ENCODE measurements at places on chromosomes 13 and 19.

DNA sequence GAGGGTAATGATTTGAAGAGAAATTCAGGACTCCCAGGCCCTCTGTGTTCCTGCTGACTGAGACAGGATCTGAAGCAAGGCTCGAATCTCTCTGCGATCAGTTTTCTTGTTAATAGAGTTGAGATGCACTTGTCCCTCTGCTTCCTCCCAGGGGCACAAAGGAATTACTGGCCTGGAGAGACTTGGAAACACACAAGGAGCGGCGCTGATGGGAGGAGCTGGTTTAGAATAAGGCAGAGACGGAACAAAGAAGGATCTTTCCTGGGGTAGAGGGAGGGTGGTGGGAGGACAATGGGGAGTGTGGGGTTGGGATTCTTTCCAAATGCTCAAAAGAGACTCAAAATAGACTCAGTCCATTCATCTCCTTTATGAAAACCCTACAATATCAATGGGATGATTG lies 719.1 kb downstream of the UQCRFS1 start:
- no peak for DNase-seq

DNA sequence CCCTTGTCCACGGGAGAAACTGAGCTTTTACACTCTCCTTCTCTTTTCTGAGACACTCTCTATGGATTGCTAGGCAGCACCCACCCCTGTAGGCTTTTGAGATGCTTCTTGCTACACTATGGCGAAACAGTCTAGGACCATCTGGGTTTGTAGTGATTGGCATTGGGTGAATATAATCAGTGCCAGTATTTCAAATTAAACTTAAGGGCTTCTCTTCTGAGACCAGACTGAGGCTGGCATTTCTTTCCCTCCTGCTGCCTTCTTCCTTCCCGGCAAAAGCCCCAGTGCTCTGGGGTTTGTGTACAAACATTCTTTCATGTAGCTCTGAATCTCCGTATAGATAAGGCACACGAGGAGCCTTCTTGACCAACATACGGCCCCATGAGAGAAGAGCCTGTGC lies 276.7 kb downstream of the SLC7A1 start:
- DNase-seq: no peak

DNA sequence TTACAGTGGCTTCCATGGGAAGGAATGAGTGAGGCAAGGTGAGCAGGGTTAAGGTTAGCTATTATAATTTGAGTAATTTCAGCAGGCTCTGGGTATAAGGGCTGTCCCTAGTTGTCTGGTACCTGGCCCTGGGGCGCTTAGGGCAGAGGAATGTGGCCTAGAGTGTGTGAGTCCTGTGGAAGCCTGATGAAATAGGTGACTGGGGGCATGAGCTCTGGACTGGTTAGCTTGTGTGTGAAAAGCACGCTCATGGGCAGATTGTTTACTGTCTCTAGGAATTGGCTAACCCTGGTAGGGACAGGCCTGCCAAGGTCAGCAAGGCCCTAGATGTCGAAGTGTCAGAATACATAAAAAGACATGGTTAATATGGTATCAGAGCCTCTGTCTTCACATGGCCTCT lies 42.5 kb downstream of the SPRYD7 start:
- no peak for DNase-seq

DNA sequence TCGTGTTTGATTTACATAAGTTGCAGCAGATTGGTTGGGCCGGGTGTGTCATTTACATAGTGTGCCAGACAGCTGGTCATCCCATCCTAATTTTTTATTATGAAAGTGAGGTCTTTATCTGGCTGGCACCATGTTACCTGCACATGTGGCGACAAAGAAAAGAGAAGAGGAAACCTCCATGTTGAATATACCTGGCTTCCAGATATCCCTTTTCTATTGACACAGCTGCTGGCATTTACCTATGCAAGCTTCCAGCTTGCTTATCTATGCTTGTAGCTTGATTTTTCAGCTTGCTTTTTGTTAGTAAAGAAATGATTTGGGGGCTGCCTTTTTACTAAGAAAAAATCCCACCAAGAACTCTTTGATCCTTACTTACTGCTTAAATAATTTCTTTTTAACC lies 681.3 kb upstream of the SLITRK1 start:
- no peak for DNase-seq

- DNase-seq: peak; percentile 94
Measured at GRCh38 chr19:6736169-6736916, 1.0 kb downstream of the GPR108 start.

GRCh38 chr13:113539822-113540221 lies 44.7 kb upstream of the TFDP1 start:
- DNase-seq: no peak

DNA sequence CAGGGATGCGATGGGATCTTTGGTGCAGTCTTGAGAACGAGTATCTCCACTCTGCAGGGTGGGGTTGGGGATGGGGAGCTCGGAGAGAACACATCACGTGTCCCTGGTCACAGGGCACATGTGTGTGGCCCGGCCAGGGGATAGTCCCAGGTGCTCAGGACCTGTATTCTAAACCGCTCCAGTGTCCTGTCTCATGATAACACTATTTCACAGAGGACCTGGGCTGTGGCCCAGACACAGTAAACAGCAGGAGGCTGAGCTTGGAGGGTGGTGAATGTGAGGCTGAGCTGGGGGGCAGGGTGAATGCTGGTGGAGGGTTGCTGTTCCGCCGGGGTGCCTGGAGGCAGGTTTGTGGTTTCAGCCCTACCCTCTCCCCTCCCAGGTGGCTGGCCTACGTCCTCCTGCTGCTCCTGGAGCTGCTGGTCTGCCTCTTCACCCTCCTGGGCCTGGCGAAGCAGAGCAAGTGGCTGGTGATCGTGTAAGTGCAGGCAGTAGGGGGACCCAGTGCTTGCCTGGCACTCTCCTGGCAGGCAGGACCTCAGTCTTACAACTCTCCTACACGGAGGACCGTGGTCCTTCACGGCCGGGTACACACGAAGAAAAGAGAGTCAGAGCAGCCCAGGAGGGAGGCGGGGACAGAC lies 11.1 kb downstream of the TTYH1 start:
- DNase-seq: no peak

DNA sequence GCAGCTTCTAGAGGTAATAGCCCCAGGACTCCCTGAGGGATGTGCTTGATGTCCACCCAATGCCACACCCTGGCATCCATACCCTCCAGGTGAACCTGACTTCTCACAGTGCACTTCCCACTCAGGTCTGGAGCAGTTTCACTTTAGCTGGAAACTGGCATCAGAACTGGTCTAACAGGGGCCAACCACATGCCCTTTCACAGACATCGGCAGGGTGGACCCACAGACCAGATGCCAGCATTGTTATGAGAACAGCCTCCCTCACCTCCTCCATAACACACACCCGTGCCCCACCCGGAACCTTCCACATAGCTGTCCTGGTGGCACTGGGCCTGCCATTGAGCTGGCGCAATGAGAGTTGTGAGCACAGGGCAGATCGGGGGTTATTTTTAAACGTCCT lies 77.4 kb upstream of the GPR12 start:
- DNase-seq: no peak

GRCh38 chr19:29871143-29871542 lies 59.4 kb downstream of the CCNE1 start:
- DNase-seq: no peak

- no peak for DNase-seq
Measured at GRCh38 chr13:107545946-107546502, 669.3 kb downstream of the LIG4 start.

GRCh38 chr19:13095934-13096927 lies 6.4 kb downstream of the LYL1 start:
- no peak for DNase-seq

DNA sequence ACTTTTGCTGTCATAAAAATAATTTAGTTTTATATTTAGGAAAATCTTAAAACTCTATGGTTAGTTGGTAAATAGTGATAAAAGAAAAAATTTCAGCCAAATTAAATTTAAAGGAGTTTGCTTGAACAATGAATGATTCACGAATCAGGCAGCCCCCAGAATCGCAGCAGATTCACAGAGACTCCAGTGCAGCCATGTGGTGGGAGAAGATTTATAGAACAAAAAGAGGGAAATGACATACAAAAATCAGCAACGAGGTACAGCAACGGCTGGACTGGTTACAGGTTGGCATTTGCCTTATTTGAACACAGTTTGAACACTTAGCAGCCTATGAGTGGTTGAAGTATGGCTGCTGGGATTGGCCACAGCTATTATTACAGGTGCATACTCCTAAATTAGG lies 96.4 kb upstream of the MYCBP2 start:
- DNase-seq: no peak

GRCh38 chr19:13979244-13979615 lies 26.9 kb downstream of the RFX1 start:
- DNase-seq: no peak

- DNase-seq: no peak
Measured at GRCh38 chr19:1073063-1073955, 6.3 kb downstream of the ARHGAP45 start.

DNA sequence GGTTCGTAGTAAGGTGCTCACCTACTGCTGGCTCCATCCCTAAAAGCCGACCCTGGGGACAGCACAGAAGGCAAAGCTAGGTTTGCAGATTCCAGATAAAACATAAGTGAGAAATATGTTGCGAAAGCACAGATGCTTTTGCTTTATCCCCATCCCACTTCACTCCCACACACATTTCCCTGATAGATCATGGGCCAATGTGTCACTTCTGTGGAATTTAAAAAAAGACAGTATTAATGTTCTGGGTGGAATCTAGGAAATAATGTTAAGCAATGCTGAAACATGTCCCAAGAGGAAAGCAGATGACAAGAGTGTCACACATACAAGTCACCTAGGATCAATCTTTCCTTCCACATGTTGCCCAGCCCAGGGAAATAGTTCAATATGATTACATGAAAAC lies 661.0 kb upstream of the MIR17HG start:
- peak; percentile 92 for DNase-seq

- no peak for DNase-seq
Measured at GRCh38 chr19:6873708-6874431, 13.5 kb upstream of the ADGRE1 start.

DNA sequence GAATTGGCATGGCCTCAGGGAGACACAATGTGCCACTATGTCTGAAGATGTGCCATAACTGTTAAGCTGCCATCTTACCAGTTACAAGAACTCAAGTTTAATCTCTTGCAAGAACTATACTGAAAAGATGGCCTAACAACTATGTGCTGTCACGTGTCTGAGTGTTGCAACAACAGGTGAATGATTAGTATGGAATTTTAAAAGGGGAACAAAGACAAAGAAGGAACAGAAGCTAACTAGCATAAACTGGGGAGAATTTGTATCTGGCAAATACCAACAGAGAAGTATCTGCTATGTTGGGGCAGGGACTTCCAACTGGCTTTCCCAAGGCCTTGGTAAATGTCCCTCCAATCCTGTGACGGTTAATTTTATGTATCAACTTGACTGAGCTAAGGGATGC lies 11.5 kb upstream of the ACOD1 start:
- DNase-seq: peak; percentile 35

GRCh38 chr19:6429419-6430221 lies 3.9 kb downstream of the SLC25A41 start:
- DNase-seq: no peak

GRCh38 chr13:85650613-85651012 lies 148.6 kb downstream of the SLITRK6 start:
- peak; percentile 2 for DNase-seq

- DNase-seq: peak; percentile 7
Measured at GRCh38 chr19:53432088-53432661, 391 bp downstream of the ZNF761 start.

- DNase-seq: no peak
Measured at GRCh38 chr13:106096661-106097092, 438.8 kb downstream of the EFNB2 start.

DNA sequence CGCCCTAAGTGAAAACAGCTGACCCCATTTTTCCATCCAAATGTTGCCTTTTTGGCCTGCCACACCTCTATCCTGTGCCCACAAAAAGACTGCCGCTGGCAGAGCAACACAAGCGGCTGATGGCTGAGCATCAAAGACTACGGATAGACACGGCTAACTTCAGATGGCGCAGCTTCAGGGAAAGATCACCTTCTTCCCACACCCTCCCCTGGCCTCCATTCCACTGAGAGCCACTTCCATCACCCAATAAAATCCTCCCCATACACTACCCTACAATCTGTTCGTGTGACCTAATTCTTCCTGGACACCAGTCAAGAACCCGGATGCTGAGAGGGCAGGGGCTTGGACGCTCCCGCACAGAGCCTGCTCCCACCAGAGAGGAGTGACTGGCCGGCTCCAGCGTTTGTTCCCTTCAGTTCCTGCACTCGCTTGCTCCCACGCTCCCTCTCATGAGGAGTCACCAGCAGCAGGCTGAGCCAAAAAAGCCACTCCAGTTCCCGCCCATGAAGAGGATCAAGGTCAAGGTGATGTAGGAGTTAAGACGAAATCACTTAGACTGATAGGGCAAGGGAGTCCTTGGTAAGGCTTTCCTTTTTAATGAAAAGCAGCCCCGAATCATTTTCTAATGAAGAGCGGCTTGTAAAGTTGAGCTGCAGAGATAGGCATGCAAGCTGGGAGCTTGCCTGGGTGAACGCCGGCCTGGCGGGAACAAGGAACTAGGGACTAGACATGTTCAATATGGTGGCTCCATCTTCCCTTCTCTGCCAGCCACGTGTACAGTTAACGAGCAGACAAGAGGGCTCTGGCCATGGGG lies 35.7 kb downstream of the TSKS start:
- peak; percentile 42 for DNase-seq

DNA sequence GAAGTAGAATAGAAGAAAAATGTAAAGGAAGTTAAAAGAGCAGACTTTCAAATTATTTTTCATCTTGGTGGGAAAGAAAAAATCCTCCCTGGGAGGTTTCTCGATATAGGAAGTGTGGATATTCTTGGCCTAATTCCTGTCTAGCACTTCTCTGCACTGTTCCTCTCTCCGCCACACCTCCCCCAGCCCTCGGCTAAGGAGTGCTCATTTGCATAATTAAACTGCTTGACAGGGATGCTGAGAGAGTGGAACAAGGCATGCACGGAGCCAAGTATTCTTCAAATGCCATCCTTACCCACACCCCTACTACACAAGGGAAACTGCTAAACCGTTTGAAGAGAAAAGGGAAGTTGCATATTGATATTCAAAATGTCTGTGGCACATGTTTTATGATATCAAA lies 511.0 kb upstream of the HTR2A start:
- DNase-seq: no peak

- DNase-seq: peak; percentile 62
Measured at GRCh38 chr13:49669735-49670309, 21.5 kb downstream of the EBPL start.

DNA sequence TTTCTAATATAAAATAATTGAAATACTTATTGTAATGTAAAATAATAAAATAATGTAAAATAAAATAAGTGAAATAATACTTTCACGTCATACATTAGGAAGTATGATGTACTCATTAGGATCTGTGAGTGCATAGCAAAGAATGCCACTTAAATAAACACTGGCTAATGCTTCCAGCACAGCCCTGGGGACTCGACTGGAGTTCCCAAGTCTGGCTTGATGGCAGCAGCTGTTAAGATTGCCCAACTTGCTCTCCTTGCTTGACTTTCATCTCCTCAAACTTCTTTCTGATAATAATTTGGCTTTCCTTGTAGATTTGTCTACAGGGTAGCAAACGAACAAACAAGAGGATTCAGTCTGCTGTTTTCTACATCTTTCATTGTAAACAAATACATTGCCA lies 191.9 kb downstream of the COG6 start:
- DNase-seq: no peak

DNA sequence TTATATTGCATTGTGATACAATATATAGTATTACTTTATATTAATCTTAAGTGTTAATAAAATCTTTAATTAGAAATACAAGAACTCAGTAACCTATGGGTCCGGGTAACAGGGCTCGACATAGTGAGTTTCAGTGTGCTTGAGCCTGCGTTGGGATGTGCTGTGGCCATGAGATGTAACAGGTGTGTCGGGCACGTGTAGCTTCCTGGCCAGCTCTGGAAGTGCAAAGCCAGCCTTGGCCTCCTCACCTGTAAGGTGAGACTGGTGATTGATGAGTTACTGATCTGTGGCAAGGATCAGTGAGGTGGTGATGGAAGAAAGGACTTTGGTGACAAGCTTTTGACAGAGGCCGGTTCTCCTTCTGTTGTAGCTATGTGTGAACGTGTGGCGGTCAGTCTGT lies 19.2 kb downstream of the ATP4B start:
- no peak for DNase-seq
